Cortex of kidney (tissue), 1 donor: ENCODE measurements at places on chromosomes 1 and 21.

DNA sequence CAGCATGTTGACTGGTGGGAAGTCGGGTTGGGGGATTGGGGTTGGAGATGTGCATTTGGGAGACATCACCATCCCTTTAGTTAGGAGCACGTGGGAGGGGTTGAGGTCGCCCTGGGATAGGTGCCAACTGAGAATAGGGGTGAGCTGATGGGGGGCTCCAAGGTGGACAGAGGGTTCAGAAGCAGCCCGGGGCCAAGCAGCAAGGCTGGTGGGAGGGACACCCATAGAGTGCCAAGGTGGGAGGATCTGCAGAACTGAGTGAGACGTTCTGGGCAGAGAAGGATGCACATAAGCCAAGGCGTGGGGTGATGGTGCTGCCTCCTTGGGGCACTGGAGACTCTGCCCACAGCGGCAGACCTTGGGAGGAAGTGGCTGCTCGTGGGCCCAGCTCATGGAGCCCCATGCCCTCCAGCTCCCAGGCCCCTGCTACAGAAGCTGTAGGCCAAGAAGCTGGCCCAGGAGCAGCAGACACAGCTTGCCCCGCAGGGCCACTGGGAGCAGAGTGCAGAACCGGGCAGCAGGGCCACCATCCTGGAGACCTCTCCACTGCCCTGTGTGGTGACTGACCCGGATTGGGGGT lies 31.4 kb upstream of the PKP1 start:
- no peak for DNase-seq

- DNase-seq, result no peak
Observed at GRCh38 chr1:25687221-25688017, 70.8 kb downstream of the MAN1C1 start.

DNA sequence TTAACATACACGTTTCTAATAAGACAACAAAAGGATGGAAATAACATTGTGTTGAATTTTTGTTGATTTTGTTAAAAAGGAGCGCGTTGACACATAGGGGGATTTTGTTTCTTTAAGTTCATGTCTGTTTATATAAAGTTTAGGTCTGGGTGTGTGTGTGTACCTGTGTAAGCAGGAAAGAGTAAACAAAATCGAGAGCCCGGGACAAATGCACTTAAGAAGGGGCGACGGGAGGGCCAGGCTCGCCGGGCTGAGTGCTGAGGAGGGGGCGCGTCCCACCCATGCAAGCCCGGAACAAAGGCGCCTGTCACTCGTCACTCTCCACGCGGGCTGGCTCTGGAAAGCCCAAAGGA lies 28.8 kb upstream of the TRIM17 start:
- no peak for DNase-seq

- no peak for DNase-seq
Observed at GRCh38 chr1:179743679-179744400, 749 bp downstream of the FAM163A start.

GRCh38 chr1:19124273-19124672 lies 85.8 kb downstream of the UBR4 start:
- DNase-seq, result no peak
